ENCODE measurements at places on chromosomes 6 and 20.

DNA sequence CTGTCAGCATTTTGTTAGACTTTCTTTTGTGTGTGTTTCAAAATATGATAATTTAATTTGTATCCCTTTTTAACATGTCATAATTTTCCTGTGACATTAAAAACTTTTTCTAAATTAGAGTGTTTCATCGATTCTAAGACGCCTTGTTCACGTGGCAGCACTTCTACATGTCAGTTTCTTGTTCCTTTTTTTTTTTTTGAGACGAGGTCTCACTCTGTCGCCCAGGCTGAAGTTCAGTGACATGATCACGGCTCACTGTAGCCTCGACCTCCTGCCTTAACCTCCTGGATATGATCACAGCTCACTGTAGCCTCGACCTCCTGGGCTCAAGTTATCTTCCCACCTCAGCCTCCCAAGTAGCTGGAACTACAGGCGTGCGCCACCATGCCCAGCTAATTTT lies 27.6 kb upstream of the ADRM1 start:
- no peak for DNase-seq

GRCh38 chr20:3935956-3936340 lies 46.8 kb downstream of the PANK2 start:
- no peak for DNase-seq

GRCh38 chr6:90917376-90917775 lies 330.5 kb upstream of the MAP3K7 start:
- DNase-seq, result no peak

- DNase-seq, result peak; percentile 27
These were observed 897 bp downstream of the CHD6 start for GRCh38 chr20:41617059-41617901.

GRCh38 chr20:56955680-56956079 lies 310.8 kb downstream of the BMP7 start:
- DNase-seq, result no peak

GRCh38 chr6:33750244-33750991 lies 3.7 kb upstream of the IP6K3 start:
- DNase-seq, result no peak

- DNase-seq, result no peak
These were observed 21.4 kb downstream of the CDYL start for GRCh38 chr6:4797587-4797986.

GRCh38 chr6:110181131-110182030 lies 1.2 kb downstream of the CDC40 start:
- DNase-seq, result no peak

GRCh38 chr20:25361287-25361683 lies 29.4 kb downstream of the ABHD12 start:
- DNase-seq, result no peak

DNA sequence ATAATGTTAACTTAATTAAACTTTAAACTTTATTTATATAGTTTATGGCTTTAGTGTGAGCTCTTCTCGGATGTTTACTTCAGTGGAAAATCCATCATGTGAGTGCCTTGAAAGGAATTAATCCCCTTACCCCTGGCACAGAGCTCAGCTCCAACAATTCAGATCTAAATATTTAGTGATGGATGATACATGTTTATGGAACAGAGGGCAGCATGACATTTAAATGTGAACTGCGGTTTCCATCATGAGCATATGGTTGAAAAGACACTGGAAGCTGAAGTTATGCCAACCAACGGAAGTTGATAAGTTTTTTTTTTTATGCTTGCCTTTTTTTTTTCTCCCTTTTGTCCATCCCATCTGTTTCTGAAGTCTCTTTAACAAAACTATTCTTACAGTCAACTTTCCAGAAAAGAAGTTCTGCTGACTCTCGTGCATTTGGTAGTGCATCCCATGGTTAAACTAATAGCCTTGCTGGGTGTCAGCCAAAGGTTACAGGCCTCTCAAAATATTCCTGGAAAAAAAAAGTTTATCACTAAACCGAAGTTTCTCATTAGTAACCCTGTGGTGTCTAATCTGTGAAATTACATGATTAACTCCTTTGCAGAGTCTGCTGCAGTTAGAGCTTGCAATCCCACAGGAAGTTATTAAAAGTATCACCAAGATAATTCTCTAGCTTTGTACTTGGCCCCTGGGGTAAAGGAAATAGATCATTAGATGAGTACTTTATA lies 243.9 kb upstream of the TCF21 start:
- DNase-seq, result no peak

GRCh38 chr6:114342826-114343781 lies at the start of gene HS3ST5:
HS3ST5 (minus strand) TSS chr6:114343023; CDS start chr6:114062845, 280,178 bp downstream.
- DNase-seq, result no peak

GRCh38 chr20:36112112-36112511 lies 42.4 kb upstream of the EPB41L1 start:
- no peak for DNase-seq

GRCh38 chr20:60054716-60055634 lies 96.8 kb downstream of the CDH26 start:
- no peak for DNase-seq
